Stimulated activated CD4-positive, alpha-beta T cell treated with anti-CD3 and anti-CD28 coated beads, Interleukin-4, amount 100 ng/mL, for 1 hour (primary cell): ENCODE measurements at places on chromosomes 6 and 20.

DNA sequence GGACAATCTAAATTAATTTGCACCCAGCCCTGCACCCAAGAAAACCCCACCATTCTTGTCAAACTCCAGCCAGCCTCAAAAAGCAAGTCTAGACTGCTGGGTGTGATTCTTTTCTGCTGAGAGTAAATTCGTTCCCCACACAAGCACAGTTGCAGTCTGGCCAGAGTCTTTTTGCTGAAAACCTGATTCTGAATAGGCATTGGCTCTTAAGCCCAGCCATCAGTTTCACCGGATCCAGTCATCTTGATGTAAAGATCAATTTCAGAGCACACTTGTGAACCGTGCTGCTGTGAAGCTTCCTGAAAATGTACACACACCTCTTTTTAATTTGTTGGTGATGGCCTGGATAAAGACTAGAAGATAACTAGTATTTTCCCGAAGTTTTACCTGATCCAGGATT lies 159.4 kb upstream of the GGTLC1 start:
- DNase-seq = no peak

- DNase-seq = no peak
These were observed 10.0 kb upstream of the SLC4A11 start for GRCh38 chr20:3248993-3249347.

DNA sequence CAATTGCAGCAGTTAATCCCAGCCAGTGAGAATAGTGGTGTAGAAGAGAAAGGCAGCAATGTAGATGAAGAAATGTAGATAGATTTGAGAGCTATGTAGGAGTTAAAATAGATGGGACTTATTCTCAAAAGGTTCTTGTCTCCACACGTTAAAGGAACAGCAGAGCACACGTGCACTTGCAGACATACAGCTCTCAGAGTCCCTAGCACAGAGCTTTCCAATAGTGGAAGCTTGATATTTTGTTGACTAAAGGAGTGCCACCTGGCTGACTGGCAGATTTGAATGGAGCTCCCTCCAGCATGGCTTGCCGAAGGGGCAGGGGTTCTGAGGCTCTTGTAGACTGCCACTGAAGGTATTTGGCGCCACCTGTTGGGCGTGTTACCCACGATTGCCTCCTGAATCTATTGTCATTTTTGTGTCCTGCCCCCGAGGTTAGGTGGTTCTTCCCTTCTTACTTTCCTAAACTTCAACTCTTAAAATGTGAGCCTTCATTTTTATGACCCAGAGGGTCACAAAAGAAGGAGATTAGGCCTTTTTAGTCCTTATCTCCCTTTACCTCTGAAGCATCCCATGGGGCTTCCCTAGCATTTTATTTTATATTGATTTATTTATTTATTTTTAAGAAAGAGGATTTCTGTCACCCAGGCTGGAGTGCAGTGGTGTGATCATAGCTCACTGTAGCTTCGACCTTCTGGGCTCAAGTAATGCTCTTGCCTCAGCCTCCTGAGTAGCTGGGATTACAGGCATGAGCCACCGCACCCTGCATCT lies 16.4 kb downstream of the BRD2 start:
- peak; percentile 93 for DNase-seq

- DNase-seq = no peak
These were observed 143.3 kb downstream of the UST start for GRCh38 chr6:148890096-148890495.

DNA sequence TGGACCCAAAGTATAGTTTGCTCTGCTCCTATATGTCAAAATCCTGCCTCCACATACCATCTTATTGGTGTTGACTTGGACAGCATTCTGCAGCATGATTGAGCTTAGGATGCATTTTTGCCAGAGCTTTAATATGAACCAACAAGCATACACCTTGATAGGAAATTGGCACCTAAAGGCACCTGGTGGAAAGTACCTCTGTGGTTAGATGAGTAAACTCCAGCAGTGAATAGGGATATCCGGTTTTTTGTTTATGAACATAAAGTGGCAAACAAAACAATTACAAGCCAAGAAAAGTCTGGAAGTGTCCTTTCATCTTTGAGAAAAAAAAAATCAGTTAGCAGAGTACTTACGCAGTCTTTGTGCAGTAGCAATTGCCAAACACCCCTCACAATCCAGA lies 6.2 kb upstream of the CYP24A1 start:
- DNase-seq = no peak

DNA sequence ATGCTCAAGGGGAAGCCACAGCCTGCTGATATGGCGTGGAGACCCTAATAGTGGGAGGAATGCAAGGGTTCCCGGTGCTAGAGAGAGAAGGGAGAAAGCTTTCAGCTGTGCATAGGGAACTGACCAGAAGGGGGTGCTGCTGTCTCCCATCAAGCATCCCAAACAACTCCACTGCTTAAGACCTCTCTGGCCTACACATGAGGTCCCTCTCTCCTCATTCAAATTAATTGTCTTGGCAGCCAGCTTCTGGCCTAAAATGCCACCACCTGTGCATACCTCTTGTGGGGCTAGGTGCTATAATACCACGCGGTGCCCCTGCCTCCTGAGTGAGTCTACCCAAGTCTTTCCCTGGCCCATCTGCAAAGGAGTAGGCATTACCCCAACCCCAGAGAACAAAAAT lies 14.5 kb downstream of the ADISSP start:
- peak; percentile 53 for DNase-seq

- DNase-seq = no peak
These were observed 181.0 kb downstream of the ZNF217 start for GRCh38 chr20:53412577-53413185.

GRCh38 chr20:1876975-1877608 lies 18.1 kb upstream of the SIRPA start:
- DNase-seq = no peak

- DNase-seq = no peak
These were observed 34.2 kb downstream of the MAFB start for GRCh38 chr20:40654876-40655275.

- no peak for DNase-seq
These were observed 95.8 kb downstream of the TMEM242 start for GRCh38 chr6:157227202-157228166.

DNA sequence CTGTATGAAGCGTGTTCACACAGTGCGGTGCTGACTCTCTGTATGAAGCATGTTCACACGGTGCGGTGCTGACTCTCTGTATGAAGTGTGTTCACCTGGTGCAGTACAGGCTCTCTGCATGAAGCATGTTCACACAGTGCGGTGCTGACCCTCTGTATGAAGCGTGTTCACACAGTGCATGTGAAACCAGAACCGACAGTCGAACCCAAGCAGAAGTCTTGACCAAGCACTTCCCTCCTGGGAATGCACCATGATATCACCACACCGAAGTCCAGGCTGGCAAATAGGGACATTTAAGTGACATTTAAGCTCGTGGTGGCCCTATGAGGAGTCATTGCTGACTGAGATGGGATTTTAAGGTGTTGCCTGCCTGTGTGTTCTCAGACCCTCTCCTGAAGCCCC lies 11.3 kb upstream of the SERPINB1 start:
- DNase-seq = no peak

DNA sequence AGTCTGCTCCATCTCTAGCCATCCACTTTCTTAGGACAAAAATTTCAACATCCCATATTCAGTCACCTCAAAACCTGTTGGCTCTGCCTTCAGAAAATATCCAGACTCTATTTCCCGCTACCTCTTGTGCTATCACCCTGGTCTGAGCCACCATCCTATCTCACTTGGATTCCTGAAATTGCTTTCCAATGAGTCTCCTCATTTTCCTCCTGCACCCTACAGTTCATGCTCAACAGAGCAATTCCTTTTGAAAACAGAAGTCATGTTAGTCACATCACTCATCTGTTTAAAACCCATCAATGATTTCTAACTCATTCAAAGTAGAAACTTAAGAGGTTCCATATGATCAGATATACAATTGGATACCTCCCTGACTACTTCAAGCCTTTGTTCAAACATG lies 229.9 kb downstream of the ADGRG6 start:
- no peak for DNase-seq

DNA sequence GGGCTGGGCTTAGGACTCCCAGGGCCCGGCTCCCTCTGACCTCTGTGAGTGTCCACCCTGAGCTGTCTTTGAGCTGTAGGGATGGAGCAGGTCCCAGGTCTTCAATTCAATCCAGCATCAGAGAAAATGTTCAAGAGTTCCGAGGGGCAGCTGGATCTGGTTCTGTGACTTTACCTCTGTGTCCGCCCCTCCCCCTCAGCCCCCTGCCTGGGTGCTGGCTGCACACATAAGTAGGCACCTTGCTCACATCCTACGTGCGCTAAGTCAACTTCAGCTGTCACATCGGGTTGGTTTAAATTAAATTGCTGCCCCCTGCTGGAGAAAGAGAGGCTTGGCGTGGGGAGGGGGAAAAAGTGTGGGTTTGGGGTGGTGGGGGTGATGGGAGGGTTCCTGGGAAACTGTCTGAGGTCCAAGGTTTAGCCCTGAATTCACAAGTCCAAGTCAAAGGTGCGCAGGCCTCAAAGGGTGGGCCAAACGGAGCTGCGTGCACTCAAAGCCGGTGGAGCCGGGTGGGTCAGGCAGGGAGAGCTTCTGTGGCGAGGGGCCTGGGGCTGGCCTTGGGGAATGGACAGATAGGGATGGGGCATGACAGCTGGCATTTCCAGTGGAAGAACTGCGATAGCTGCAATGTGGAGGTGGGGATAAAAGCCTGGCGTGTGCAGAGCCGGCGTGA lies 3.0 kb downstream of the WFDC5 start:
- no peak for DNase-seq

GRCh38 chr6:4059115-4059777 lies 19.7 kb downstream of the FAM217A start:
- peak; percentile 37 for DNase-seq

DNA sequence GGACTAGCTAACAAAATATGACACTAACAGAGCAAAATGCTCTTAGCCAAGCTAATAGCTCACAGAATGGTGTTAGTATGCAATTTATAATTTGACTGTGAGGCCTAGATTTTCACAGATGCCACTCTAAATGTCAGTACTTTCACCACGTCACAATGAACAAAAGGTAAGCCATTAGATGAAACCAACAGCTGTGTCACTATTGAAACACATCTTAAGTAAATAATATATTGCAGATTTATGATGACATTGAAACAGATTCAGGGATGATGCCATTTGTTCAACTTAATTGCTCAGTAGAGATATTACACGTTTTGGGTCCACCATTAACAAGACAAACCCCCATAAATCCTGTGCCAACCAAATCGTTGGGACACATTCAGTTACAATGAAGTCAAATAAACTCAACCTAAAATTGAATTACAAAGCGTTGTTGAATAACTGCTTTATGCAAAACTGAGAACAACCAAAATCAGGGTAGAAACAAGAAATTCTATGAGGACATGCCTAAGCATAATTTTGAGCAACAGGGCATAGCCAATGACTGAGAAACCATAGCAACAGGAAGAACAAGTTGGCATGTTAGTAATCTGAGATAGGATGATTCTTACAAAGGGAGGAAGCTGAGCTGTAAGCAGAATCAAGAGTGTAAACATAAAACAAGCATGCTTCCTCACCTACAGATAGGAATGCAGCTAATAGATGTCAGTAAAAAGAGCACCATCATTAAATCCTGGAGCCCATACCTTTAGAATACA lies 85.6 kb upstream of the KHDRBS2 start:
- no peak for DNase-seq

GRCh38 chr6:37517411-37517812 lies 17.7 kb upstream of the CCDC167 start:
- DNase-seq = peak; percentile 60

DNA sequence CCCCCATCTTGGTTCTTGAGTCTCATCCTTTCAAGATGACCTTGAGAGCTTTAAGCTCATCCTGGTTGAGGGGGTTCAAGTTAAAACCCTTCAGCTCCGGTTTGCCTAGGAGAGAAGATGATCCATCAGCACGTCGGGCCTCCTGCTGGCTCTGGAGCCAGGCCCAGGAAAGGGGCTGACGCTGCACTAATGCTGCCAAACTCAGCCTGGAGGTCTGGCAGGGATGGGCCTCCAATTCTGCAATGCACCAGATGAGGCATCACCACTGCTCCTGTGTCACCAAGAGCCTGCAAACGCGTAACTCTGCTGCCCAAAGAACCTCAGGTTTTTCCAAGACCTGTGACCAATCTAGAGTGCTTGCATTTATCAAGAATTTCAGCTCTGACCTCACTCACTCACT lies 6.1 kb downstream of the PDRG1 start:
- no peak for DNase-seq

GRCh38 chr6:12478921-12479320 lies 188.8 kb downstream of the EDN1 start:
- no peak for DNase-seq

GRCh38 chr6:127841811-127842210 lies 59.0 kb downstream of the THEMIS start:
- no peak for DNase-seq

GRCh38 chr20:24102749-24103333 lies 114.3 kb upstream of the GGTLC1 start:
- DNase-seq = no peak
